ENCODE measurements at places on chromosomes 2 and 18.

DNA sequence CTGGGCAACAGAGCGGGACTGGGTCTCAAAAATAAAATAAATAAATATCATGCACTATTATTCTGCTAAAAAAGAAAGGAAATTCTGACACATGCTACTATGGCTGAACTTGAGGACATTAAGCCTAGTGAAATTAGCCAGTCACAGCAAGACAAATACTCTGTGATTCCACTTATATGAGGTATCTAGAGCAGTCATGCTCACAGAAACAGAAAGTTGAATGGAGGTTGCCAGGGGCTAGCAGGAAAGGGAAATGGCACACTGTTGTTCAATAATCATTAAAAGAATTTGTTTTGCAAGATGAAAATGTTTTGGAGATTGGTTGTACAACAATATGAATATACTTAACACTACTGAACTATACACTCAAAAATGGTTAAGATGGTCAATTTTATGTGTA is 60.8 kb downstream of the NCKAP1 start:
- no peak for DNase-seq

DNA sequence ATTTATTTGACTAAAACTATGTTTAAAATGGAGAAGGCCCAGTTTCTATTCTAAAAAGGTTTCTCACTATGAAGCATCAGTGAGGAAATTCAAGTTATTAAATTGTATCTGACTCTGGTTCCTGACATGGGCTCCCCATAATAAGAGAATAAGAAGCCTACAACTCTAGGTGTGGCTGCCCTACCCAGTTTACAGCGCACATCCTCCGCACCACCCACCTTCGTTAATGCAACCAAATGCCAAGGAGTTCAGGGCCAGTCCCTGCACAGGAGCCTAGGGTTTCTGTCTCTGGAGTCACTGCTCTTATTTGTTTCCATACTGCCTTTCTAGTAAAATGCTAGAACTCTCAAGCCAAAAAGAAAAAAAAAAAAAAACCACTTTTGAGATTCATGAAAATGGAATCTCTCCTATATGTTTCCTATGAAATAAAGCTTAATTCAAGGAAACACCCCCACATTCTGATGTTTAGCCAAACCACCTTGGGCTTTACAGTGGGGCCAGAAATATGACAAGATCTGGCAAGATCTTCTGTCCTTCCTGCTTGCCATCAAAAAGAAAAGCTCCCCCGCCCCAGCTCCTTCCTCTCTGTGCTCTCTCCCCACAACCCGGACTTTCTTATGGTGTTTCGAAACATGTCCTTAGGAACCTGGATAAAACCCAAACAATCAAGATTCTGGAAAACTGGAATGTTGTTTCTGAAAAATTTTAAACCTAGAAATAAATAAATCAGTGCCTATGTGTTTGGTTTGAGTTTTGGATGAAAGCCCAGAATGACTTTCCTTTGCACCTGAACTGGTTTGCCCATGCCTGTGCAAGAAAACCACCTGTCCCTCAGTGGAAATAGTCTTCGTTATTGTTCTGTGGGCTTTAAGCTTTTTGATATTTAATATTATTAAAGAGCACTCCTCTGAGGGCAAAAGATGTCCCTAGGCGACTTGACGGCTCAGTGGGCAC is 136.7 kb downstream of the SP3 start:
- DNase-seq = no peak

DNA sequence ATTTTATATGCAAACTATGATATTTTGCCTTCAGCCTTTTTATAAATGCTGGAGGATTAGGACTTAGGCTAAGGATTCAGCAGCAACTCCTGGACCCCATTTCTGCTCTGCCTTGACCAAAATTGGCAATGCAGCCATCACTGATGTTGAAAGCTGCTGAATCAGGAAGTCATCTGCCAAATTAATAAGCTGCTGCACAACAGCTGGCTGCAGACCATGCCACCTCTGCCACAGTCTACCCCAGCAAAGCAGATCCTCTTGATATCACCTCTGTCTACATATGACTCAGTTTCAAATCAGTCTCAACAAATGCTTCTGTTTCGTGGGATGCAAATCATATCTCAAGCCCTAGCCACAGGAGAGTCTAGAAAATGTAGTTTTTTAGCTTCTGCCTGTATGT is 7.1 kb upstream of the SOS1 start:
- peak; percentile 9 for DNase-seq

- DNase-seq = no peak
These were observed 78.8 kb upstream of the TFCP2L1 start for GRCh38 chr2:121363632-121364420.

DNA sequence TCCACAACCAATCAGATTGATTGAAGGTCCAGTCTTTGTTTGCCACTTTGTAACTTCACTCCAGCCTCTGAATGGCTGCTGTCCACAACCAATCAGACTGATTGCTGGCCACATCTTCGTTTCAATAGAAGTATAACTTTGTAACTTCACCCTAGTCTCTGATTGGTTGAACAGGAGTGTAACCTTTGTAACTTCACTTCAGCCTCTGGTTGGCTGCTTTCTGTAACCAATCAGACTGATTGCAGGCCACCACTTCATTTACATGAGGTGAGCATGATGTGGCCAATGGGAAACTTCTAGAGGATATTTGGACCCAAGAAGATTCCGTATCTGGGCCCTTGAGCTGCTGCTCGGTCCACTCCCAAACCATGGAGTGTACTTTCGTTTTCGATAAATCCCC is 16.9 kb upstream of the ALPP start:
- DNase-seq = no peak

- no peak for DNase-seq
These were observed 233.0 kb upstream of the TNP1 start for GRCh38 chr2:217092710-217093379.

GRCh38 chr2:42928692-42929545 is 136.5 kb upstream of the HAAO start:
- no peak for DNase-seq

- no peak for DNase-seq
These were observed 168.9 kb downstream of the ANKRD30B start for GRCh38 chr18:14916851-14917250.

DNA sequence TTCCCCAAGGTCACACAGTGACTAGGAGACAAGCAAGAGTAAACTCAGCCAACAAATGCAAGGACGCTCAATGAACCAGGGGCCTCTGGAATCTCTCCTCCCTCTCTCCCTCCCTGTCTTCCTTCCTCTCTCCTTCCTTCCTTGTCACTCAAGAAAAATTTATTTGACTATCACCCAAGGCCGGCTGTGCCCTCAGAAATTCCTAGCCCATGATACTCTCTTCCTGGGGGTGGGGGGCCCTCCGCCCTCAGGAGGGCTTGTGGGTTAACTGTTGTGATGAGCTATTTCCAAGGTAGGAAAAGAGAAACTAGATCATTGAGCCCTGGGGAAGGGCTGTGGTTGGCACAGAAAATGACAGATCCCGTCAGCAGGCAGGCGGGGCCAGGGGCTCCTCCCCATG is 21.7 kb downstream of the INHBB start:
- no peak for DNase-seq

DNA sequence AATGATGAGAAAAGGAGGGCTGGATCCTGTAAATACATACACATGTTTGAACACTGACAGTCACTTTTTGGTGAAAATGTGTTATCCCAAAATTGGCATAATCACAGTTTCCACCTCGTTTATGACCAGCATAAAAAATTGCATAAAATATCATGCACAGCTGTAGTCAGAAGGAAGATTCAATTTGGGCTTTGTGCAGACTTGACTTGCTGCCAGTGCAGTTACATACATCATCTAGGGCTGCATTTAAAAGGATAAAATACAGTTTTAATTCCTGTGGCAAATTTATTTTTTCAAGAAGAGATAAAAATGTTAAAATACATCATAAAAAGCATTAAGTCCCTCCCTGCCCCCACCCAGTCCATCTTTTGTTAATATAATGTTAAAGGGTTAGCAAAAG is 103.8 kb downstream of the VWC2L start:
- DNase-seq = no peak

DNA sequence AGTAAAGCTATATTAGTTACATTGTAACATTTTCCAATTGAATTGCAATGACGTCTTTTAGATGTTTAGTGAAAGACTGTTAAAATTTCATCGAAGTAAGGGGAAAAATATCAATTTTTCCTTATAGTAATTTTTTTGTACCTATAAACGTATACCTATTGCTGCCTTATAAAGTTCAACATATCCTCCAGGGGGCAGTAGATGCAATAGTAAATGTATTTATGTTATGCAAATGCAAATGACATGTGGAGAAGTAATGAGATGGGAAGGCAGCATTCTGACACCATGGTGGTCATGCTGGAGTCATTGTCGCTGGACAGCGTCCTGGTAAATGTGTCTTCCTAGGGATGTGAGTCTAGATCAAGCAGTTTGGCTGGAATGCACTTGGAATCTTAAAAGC is 38.7 kb downstream of the MSTN start:
- no peak for DNase-seq

- no peak for DNase-seq
These were observed 100.5 kb upstream of the LMAN1 start for GRCh38 chr18:59459369-59460071.

DNA sequence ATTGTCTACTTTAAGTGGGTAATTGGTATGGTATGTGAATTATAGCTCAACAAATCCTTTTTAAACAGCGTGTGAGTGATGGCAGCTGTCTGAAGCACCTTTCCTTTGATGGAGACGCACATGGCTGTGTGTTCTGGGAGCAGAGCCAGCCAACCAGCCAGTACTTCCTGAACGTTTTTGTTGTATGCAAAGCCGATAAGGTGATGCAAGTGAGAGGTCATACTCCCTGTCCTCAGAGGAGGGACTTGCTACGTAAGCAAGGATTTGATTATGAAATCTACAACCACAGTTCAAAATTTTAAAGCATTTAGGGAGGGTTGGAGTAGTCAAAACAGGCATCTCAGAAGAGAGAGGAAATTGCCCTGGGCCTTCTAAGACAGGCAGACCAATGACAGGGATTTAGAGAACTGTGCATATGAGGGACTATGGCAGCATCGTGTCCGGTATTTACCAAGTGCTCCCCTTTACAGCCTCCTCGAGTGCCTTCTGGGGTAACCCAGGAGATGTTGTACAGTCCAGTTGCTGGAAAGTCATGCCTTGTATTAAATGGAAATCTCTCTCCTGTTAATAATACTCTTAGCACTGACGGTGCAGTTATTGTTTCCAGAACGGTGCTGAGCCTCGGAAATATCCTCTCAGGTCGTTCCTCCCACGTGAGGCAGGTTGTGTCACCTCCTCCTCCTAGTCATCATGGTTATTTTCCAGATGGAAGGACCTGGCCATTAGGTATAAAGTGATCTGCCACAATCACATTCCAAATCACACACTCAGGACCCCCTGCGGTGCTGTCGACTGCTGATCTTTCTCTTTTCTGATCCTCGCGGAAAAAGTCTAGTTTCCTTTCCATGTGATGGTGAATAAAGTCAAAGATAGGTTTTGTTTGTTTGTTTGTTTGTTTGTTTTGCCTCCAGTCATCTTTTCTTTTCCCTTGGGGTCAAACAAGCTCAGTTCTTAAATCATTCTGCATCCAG is 28.4 kb downstream of the ARHGEF4 start:
- no peak for DNase-seq

GRCh38 chr2:221169724-221170123 is 402.4 kb downstream of the EPHA4 start:
- no peak for DNase-seq

DNA sequence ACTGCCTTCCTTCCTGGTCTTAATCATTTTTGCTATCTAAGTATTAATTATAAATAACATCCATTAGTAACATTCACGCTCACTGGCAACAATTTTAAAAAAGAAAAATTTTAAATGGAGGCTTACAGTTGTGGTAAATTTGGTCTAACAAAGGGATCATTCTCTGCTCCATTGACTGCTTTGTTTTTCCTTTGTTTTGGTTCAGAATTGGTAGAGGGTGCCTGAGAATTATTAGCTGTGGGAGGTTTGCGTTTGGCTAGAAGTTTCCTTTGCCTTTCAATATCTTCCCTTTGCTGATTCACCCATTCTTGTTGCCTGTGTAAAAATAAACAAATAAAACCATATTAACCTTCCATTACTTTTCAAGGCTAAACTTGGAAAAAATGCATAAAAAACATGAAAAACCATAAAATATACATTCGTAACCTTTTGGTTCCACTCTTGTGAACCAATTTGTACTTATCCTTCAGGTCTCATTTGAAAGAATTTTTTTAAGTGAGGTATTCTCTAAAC is 114.6 kb downstream of the TLK1 start:
- DNase-seq = no peak

- no peak for DNase-seq
These were observed 106.3 kb downstream of the NCOA1 start for GRCh38 chr2:24597181-24597870.

DNA sequence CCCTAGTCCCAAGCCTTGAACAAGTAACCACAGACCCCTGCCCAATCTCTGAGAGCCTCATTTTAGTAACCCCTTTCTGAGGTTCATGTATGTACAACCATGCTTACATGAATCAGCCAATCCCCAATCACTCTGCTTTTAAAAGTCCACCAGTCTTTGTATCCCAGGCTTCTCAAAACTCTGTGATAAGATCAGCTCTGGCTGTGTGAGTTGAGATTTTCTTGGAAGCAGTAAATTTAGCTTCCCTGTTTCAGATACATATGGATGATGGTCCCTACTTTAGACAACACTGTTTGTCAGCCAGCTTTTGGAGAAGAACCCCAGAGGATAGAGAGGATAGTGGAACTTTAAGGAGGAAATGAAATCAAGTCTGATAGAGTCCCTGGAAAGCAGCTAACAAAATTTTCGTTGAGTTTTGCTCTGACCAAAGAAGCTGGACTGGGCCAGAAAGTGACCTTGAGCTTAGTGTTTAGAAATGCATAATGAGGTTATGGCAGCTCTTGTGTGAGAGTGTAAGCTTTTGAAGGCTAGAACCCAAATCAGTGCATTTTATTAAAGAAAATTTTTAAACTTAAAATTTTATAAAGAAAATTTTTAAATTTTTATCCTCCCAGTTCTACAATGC is 3.7 kb downstream of the ADNP2 start:
- no peak for DNase-seq

DNA sequence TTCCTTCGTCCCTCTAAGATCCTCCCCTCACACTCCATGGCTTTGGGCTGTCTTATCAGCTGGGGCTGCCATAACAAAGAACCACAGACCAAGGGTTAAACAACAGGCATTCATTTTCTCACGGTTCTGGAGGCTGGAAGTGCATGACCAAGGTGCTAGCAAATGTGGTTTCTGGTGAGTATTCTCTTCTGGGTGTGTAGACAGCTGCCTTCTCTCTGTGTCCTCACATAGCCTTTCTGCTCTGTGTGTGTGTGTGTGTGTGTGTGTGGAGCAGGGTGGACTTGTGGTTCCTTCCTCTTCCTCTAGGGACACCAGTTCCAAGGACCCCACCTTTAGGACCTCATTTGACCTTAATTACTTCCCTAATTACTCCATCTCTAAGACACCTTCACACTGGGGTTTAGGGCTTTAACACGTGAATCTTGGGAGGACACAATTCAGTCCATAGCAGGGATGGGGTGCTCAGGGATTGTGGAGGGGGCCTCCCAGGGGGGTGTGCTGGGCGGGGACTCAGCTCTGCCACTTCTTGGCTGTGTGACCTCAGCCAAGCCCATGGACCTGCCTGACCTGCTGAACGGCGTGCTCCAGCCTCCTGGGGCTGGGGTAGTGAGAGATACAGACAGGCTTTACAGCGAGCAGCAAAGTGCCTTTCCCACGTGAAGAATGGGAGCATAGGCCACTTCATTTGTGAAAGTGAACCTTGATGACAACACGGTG is 38.0 kb downstream of the ACKR3 start:
- DNase-seq = no peak

Data from activated T-cell treated with anti-CD3 and anti-CD28 coated beads for 4 hours (primary cell).